ENCODE measurements at places on chromosomes 2 and 18.
A peak's percentile ranks its signal among the peaks of the same experiment; 100 is the strongest.

- no peak for DNase-seq
These were observed 13.2 kb downstream of the ZNF804A start for GRCh38 chr2:184611361-184612085.

DNA sequence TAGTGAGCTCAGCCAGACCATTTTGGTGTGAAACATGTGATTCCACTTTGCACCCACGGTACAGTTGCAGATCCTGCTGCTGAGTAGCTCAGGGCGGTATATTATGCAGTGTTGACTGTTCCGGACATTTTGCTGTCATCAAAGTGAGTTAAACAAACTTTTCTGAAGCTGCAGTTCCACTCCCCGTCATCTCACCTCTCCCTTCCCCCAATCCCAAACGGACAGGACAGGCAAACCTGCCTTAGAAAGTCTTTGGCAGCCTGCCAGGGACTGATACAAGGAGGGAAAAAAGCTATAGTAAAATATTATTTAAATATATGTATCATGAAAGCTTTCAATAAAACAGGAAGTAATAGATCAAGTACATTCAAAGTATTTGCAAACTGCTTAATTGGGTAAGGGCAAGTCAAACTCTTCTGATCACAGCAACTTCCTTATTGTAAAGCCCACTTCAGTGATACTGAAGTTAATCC lies 35.5 kb upstream of the SP5 start:
- no peak for DNase-seq

DNA sequence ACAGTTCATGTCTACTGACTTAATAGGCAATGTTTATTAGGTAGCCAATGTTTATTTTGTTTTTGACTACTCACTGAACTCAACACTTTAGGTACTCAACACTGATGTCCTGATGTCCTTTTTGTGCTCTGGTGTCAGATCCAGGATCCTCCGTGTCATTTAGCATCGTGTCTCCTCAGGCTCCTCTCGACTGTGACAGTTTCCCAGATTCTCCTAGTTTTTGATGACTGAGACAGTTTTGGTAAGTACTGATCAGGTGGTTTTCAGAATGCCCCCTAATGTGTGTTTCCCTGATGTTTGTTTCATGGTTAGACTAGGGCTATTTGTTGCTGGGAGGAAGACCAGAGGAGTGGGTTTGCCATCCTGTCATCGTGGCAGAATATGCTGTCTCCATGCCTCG lies 719.7 kb upstream of the SOX11 start:
- DNase-seq = no peak

- DNase-seq = no peak
These were observed 69.1 kb downstream of the NCAPH start for GRCh38 chr2:96404446-96405373.

DNA sequence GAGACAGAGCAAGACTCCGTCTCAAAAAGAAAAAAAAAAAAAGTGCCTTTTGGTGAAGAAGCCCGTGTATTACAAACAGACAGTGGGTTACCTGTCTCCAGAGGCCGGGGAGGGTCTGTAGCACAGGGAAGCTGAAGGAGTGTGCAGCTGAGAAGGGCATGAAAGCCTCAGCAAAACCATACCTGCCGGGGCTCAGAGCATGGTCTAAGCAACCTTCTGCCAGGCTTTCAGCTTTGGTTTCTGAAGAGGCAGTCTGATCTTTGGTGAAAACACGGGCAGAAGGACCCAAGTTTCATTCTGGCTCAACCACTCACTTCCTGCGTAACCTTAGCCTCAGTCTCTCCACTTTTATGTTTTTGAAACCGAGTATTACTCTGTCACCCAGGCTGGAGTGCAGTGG lies 21.5 kb downstream of the SH2D6 start:
- no peak for DNase-seq

- DNase-seq = no peak
These were observed 18.5 kb downstream of the SLC66A2 start for GRCh38 chr18:79932907-79933306.

- DNase-seq = no peak
These were observed 552.7 kb upstream of the HNMT start for GRCh38 chr2:137411585-137411984.

GRCh38 chr2:6308986-6309385 lies 556.7 kb downstream of the CMPK2 start:
- DNase-seq = no peak

DNA sequence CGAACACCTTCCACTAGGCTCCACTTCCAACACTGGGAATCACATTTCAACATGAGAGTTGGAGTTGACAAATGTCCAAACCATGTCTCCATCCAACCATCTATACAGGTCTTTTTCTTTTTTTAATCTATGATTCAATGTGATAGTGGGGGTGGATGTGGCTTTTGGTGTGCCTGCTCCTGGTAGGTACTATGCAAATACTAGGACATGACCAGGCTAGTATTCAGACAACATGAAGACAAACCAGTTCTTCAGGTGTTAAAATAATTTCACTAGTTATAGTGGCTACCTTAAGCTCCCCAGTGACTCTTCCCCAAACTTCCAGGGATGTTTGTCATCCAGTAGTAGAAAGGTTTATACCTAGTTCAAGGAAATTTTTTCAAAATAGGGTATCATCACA lies 387.5 kb downstream of the CDH2 start:
- DNase-seq = no peak

GRCh38 chr2:14565666-14566065 lies 66.9 kb upstream of the LRATD1 start:
- no peak for DNase-seq

- no peak for DNase-seq
These were observed 23.8 kb downstream of the GRHL1 start for GRCh38 chr2:9975328-9975727.

DNA sequence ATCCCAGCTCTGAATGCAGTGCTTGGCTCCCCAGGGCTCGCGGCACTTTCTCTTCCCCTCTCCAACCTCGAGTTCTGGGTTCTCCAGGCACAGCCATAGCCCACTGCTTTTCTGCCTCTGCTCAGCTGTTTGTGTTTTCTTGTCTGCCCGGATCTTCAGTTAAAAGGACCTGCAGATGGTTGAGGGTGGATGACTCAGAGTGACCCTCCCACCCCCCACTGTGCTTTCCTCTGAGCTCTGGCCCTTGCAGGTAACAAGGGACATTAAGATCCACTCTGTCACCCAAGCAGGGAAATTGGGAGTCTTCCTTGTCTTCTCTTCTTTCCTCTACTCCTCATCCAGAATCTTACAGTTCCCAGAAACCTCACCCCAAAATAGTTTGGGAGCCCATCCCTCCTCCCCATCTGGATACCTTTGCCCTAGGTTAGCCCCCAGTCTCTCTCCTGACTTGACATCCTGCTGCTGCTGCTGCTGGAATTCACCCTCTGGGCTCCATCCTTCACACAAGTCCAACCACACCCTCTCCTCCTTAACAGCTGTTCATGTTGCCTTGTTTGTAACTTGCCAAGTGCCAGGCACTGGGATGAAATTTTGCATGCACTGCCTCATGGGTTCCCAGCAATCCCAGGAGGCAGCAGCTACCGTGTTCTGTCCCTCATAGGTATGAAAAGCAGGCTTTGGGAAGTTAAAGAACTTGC lies 157.9 kb upstream of the TTC39C start:
- no peak for DNase-seq

- no peak for DNase-seq
These were observed 212.8 kb upstream of the SOX11 start for GRCh38 chr2:5479265-5479928.

GRCh38 chr2:11224887-11225286 lies 69.6 kb downstream of the SLC66A3 start:
- DNase-seq = no peak

DNA sequence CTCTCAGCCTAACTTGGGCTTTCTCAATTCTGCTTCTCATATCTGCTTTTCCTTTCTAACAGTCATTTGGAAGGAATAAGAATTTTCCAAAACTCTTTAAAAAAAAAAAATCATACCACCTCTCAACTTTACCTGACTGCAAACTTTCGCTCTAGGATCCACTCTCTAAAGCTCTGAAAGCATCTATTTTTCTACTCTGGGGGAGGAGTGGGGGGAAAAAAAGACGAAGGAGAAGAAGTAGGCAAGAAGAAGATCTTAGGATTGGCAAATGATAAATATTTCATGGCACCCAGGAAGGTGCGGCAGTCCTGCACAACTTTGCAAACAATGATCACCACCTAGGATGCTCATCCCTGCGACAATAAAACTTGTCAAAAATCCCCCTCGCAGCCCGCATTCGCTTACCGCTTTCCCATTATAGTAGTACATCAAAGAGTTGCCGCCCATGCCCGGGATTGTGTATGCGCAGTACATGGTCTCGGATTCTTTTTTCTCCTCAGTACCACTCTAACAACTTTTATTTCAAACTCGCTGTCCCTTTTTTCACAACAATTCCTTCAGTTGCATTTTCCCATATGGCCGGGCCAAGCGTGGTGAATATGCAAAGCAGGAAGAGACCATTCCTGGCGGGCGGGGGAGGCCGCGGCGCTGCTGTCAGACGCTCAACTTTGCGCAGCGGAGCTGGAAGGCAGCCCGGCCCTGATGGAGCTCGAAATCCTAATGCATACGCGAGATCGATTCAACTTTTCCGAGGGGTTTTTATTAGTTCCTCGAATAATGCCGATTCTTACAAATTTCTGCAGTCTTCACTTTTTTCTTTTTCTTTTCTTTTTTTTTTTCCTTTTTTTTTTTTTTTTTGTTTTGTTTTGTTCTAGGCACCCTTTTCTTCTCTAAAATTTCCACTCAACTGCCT lies 266.5 kb downstream of the TCF4 start:
- DNase-seq = peak; percentile 90

GRCh38 chr2:45684756-45685155 lies 33.3 kb downstream of the PRKCE start:
- DNase-seq = no peak

DNA sequence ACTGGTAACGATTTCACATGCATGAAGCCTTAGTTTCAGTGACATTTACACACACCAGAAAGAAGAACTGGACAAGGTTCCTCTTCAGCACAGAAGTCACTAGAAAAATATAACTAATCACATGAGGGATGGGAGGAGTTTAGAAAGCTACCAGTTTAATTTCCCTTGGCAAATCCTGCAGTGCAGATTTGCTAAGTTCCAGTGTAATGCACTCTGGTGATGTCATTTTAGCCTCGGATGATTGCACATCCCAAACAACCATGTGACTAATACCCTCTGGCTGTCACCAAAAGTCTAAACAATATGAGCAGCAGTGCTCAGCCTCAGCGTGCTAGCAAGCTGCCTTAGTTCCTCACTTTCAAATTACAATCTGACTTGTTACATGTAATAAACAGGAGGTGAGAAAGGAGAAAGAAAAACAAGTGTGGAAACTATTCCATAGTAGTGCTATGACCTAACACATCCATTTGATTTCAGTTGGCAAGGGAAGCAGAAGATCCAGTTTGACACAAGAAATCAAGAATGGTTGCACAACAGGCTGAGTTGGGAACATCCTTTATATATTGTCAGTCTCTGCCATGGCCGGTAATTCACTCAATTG lies 35.3 kb upstream of the PPP1CB start:
- DNase-seq = peak; percentile 43

- DNase-seq = no peak
These were observed 47.8 kb downstream of the ZNF804A start for GRCh38 chr2:184646177-184646576.

DNA sequence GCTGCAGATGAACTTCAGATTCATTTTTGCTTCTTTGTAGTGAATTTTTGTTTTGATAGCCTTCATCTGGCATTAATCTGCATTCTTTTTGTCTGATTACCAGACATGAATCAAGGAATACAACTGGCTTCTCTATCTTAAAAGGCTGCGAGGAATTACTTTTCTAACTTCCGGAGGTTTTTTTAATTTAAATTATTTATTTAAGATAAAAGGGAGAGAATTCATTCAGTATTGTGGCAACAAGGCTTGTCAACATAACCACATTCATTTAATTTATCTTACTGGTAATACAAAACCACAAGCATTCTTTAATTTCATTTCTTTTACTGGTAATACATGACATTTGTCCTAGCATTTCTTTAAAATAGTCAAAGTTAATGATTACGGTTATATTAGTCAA lies 36.0 kb downstream of the CSRNP3 start:
- DNase-seq = no peak

GRCh38 chr2:220051716-220052115 lies 424.3 kb downstream of the SLC4A3 start:
- DNase-seq = no peak

DNA sequence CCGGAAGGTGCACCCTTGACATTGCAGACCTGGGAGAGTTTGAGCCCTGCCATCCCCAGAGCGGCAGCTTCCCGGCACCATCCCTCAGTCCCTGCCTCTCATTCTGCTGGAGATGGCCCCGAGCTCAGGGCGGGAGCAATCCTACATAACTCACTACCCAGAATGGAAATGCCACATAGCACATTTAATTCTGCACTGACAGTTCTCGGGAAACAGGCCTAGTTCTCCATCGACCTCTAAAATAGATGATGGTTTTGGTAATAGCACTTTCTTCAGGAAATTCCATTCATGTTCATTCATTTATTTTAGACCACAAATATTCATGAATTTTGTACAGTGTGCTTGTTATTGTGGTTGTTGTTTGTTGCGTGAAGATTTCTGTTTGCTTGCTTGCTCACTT lies 92.9 kb upstream of the SLC14A2 start:
- no peak for DNase-seq

DNA sequence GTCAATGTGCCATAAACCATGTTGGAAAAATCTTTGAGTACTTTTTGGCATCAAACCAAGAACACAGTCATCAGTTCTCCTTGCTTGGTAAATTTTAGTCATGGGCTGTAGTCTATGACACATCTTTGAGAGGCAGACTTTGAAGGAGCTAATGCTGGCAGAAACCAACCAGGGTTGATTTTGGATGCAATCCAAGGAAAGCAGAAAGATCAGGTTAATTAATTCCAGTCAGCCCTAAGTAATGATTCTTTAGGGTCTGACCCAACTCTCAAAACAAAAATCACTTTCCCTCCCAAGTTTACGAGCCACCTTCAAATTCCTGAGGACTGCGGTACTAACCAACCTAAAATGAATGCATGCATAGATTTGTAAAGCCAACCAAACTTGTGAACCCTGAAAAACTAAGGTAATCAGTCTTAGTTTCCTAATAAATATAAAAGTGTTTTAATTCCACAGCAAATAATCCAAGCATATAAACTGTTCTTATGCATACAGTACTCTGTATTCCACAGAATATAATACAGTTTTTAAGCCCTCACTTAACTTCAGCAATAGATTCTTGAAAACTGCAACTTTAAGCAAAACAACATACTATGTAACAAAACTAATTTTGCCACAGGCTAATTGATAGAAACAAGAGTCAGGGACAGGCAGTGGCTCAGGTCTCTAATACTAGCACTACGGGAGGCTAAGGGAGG lies 22.0 kb downstream of the AP1S3 start:
- DNase-seq = no peak

DNA sequence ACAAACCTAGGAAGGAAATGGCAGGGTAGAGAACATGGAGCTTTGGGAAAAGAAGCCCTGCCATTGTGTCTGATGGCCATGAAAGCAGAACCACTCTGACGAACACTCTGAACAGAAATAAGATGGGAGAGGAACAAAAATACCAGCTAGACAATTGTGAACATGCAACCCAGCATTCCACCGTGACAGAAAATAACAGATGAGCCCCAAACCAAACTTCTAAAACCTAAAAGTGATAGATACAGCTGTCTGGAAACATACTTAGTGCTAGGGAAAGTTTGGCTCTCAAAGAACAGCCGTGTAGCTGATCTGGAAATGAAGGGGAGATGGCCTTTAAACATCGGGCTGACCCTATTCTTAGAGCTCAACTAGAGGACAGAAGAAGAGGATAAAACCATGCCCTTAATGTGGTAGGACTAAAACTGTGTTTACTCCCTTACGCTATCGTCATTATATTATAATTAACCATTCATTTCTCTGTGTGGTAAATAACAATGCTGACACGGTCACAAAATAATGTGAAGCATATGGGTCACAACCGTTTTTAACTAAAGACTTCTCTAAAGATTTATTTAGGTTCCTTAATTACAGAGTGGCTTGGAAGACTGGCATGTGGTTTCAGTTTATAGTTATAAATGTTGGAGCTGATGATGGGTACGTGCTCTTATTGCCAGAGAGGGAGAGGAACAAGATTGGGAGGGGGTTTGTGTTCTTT lies 80.6 kb downstream of the MYO1B start:
- DNase-seq = no peak

All from forelimb muscle (tissue), 1 donor.